ENCODE measurements at places on chromosomes 2 and 18.

DNA sequence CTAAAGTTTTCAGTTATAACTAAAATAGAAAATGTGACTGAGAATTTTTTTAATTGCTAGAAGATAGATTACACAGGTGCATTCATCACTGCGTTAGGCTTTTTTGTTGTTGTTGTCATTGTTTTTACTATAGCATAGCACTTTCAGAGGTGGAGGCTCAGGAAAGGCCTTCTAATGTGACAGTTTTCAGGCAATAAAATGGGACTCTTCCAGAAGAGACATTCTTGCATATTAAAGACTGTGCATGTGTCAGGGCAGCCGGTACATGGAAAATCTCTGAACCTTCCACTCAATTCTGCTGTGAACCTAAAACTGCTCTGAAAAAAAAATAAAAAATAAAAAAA, 175.2 kb downstream of the METTL4 start:
- no peak for DNase-seq

DNA sequence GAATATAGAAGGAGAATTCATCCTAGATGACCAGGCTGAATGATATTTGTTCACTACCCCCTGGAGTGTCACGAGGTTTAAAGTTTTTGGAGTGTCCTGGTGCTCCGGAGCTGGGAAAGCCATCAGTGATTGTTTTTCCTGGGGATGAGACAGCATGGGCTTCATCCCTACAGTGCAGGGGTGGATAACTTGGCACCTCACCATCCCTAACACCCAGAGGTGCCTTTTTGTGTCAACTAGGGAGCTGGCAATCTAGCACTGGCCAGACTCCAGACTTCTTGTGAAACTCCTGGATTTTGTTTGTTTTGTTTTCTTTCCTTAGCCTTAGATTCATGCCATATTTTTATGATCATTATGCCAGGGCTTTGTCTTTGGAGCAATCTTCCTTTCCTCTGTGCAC, 164.8 kb downstream of the PRKCE start:
- DNase-seq, result no peak

DNA sequence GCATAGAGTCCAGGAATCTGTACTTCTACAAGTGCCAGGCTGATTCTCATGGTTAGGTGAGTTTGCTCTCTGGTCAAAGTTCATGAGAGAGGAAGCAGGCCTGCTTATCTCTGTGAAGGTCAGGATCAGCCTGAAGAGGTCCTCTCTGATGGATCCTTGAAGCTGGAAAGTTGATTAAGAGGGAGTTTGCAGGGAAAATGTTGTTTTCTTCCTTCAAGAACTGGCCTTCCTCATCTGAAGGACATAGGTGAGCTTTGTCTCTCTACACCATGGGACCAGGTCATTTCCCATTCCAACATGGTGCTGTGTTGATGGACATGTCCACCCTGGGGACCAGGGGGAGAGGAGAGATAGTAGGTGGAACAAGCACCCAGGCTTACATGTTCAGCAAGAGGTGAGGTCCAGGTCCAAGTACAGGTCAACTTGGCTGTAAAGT, 14.9 kb downstream of the CCL20 start:
- no peak for DNase-seq

DNA sequence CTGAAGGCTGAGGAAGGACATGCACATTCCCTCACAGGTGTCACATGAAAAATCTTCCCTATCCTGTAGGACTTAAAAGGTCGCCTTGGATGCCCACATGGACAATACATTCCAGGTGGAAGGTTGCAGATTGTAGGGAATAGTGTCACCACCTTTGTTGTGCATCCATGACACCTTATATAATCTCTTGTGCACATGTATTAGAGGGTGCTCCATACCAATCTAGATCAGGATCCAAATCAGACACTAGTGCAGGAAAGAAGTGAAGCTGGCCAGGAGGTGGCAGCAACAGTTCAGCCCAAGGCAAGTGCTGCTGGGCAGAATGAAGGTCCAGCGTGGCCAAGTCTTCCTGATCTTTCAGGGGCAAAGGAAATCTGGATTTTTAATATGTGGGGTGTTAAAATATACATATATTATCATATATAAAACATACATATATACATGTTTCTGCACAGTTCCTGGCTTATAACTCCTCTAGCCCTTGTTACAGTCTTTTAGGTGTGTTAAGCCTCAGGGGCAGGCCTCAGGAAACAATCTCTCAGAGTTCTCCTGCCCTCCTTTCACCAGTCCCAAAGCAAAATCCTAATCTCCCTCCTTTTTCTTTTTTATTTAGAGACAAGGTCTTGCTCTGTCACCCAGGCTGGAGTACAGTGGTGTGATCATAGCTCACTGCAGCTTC, 16.6 kb downstream of the NIF3L1 start:
- peak; percentile 57 for DNase-seq

- DNase-seq, result no peak
These were observed 77.1 kb upstream of the SEC11C start for GRCh38 chr18:59062643-59063006.

GRCh38 chr18:64785686-64786085, 636.8 kb upstream of the LINC00305 start:
- no peak for DNase-seq

- DNase-seq, result no peak
These were observed 4.8 kb downstream of the CHRND start for GRCh38 chr2:232530626-232531260.
